ENCODE measurements at places on chromosomes 12 and 14. TPM values are rescaled to one million over a fixed set of nuclear protein-coding genes. Genes with fewer than 3 reads are reported as not detected.
A peak's percentile ranks its signal among the peaks of the same experiment; 100 is the strongest.

- no peaks in the 10 kb centered on the region for H3K36me3 ChIP-seq
- H3K27ac ChIP-seq = no peak overlapping the region
- DNase-seq = no peak
- no peak overlapping the region for H3K4me3 ChIP-seq
- no peaks in the 10 kb centered on the region for H3K27me3 ChIP-seq
- H3K4me1 ChIP-seq = no peaks in the 10 kb centered on the region
Observed at GRCh38 chr12:71269281-71269598, 111.4 kb upstream of the TSPAN8 start.

Gene KLHDC1
- total RNA-seq = 0.35 TPM

DNA sequence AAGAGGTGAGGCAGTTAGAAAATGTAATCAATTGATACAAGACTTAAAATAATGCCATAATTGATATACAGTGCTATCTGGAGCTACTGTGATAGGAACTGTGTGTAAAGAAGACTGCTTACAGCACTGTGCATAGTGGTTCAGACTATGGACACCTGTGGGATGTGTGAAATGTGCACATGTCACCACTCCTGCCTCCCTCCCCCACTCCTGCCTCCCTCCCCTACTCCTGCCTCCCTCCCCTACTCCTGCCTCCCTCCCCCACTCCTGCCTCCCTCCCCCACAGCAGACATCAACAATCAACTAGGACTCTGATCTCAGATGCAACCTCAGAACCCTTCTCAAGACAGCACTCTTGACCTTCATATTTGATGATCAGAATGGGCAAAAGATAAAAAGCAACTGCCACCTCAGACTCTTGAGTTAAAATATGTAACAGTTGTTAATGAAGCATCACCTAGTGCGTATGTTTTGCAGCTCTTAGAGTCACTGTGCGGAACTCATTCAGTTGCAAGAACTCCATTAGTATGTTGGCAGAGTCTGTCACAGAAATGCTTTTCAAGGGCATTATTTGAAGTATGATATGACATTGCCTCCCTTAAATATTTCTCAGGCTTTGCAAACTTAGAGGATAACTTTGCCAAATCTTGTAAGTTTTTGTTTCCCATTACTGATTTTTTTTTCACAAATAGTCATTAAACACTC is 255.2 kb upstream of the DDHD1 start:
- DNase-seq = no peak
- H3K4me3 ChIP-seq = no peak overlapping the region
- H3K36me3 ChIP-seq = no peaks in the 10 kb centered on the region
- H3K27ac ChIP-seq = no peak overlapping the region

Gene DHRS2
- total RNA-seq = 0.50 TPM

- H3K4me1 ChIP-seq = no peaks in the 10 kb centered on the region
- H3K36me3 ChIP-seq = no peaks in the 10 kb centered on the region
- DNase-seq = no peak
- H3K27ac ChIP-seq = no peak overlapping the region
- H3K4me3 ChIP-seq = no peak overlapping the region
Observed at GRCh38 chr12:10142976-10143589, 13.1 kb upstream of the CLEC7A start.

Gene KRT79
- not detected for total RNA-seq

Gene TAS2R50
- total RNA-seq = 5.0 TPM

Gene TAS2R8
- not detected for total RNA-seq

Gene SMOC1
- total RNA-seq = not detected

Gene KRT8
- 1,663 TPM for total RNA-seq

Gene SSPN
- total RNA-seq = 4.0 TPM

GRCh38 chr14:77032844-77033621 is 4.5 kb upstream of the IRF2BPL start:
- H3K27ac ChIP-seq = peak overlapping the region; percentile 88
- peak overlapping the region; percentile 77 for H3K4me3 ChIP-seq
- peak; percentile 91 for DNase-seq
- no peaks in the 10 kb centered on the region for H3K36me3 ChIP-seq
- H3K27me3 ChIP-seq = no peaks in the 10 kb centered on the region

DNA sequence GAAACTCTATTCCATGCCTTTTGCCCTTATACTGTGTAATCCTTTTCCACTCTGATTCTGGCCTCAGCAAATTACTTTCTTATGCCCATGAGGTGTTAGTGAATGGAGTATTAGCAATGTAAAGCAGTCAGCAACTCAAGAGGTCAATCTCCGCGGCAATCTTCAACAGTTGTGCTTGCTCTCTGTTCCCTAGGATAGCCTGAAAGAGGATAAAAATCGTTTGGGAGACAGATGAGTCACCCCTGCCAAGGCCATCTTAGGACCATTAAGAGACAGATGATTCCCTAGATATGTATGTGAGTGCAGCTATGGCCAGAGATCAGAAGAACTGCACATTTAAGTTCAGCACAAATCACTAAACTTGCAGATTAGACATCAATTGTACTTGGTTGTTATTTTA is 1145.8 kb downstream of the GALC start:
- no peaks in the 10 kb centered on the region for H3K27me3 ChIP-seq
- H3K4me1 ChIP-seq = peaks cover 11% of the 10 kb centered on the region
- H3K4me3 ChIP-seq = no peak overlapping the region
- no peaks in the 10 kb centered on the region for H3K36me3 ChIP-seq

DNA sequence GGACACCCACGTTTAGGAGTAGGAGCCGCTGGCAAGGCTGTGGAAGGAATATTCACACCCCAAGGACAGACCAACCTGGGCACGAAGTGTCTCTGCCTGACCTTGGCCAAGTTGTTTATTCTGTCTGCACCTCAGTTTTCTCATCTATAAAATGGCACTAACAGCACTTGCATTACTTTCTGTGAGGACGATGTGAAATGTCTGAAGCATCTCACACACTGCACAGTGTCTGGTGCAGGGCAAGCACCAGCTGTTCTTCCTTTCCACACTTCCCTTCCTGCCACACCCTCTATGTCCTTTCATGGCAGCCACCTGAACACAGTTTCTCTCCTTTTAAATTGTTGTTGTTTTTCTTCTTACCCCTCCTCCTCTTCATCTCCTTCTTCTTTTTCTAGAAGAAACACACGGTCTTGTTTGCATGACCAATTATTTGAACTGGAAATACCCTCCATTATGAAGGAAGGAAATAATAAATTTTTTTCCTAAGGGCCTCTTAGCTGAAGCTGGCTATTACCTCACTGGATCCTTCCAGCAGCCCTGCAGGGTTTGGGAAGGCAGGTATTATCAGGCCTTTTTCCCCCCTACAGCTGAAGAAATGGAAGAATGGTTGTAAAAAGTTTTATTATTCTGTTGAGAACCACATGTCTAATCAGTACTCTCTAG is 42.9 kb upstream of the ATP23 start:
- no peak overlapping the region for H3K27ac ChIP-seq
- H3K36me3 ChIP-seq = no peaks in the 10 kb centered on the region
- peaks cover 6% of the 10 kb centered on the region for H3K27me3 ChIP-seq

DNA sequence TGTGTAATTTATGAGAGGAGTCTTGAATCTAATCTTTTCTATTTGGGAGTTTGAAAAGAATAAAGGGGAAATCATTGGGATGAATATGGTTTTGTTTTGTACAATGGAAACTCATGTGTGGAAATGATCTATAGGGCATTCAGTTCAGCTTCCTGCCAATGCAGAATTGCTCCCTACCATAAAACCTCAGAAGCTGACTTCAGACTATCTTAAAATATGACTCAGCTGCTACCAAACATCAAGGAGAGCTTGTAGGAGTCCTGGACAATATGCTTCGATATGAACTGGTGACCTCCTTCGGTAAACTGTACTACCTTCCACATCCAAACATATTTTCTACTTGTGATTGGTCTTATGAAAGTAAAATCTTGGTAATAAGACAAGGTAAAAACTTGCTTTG is 160.6 kb downstream of the CAPZA3 start:
- H3K4me1 ChIP-seq = peaks cover 9% of the 10 kb centered on the region
- no peak for DNase-seq
- H3K4me3 ChIP-seq = no peak overlapping the region
- no peak overlapping the region for H3K27ac ChIP-seq

GRCh38 chr12:130382818-130383217 is 45.1 kb downstream of the PIWIL1 start:
- H3K36me3 ChIP-seq = no peaks in the 10 kb centered on the region
- no peak for DNase-seq
- H3K4me1 ChIP-seq = no peaks in the 10 kb centered on the region
- peaks cover 6% of the 10 kb centered on the region for H3K27me3 ChIP-seq

- no peak for DNase-seq
- peaks cover 7% of the 10 kb centered on the region for H3K4me1 ChIP-seq
- no peak overlapping the region for H3K27ac ChIP-seq
Observed at GRCh38 chr12:28795311-28795710, 353.8 kb upstream of the FAR2 start.

Gene MIPOL1
- 22.0 TPM for total RNA-seq
